ENCODE measurements at places on chromosomes 5 and 9.
A peak's percentile ranks its signal among the peaks of the same experiment; 100 is the strongest.

DNA sequence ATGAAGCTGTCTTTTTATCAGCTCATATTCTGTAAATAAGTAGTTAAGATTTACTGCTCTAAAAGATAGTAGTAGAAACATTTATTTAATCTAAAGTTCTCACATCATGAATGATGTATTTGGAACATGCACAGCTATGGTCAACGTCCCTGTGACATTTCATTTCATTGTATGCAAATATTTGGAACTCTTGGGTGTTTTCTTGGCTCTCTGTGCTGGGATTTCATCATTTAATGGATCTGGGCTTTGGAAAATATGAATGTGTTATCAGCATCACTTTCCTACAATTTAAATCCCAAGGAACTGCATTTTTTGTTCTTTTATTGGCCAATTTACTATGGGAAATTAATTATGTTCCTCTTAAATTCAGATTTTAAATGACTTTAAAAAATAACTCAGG, 462.9 kb downstream of the SEMA5A start:
- DNase-seq = no peak

GRCh38 chr9:94909965-94910730, 183.6 kb downstream of the AOPEP start:
- DNase-seq = no peak

DNA sequence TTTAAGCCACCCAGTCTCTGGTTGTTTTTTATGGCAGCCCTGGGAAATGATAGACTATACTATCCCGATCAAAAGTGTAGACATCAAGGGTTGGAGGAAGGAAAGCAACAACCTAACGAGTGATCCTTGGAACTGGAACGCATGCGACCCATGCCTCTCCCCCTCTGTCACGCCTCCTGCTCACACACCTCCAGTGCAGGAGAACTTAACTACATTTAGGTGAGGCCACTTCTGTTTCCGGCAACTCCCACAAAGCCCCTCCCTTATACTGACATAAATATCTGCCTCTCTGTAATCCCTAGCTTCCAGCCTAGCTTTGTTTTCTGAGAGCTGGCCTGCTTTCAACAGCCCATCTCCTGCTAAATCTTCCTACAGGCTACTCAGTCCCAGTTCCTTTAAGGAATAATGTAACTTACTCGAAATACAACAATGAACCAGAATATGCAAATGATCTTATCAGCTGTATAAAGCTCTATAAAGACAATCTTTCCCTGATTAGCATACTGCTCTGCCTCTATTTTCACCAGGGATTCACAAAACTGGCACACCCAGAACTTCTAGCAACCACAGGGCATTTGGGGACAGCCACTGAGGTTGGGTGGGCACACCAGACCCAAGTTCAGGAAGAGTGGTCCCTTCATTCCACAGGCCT, 73.9 kb downstream of the GABBR2 start:
- DNase-seq = no peak

DNA sequence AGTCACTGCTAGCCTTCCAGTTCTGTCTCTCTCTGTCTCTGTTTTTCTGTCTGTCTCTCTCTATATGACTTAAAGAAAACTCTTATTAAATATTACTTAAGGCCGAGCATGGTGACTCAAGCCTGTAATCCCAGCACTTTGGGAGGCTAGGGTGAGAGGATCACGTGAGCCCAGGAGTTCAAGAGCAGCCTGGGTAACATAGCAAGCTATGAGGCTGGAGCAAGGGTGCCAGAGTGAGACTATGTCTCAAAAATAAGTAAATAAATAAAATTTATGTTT, 1.7 kb upstream of the GBGT1 start:
- DNase-seq = no peak

GRCh38 chr5:177526191-177526590, 9.4 kb upstream of the DDX41 start:
- DNase-seq = no peak

GRCh38 chr5:151234476-151235238, 10.8 kb upstream of the CCDC69 start:
- peak; percentile 51 for DNase-seq

GRCh38 chr5:180683220-180683922, 34.0 kb upstream of the FLT4 start:
- DNase-seq = no peak

GRCh38 chr5:138648841-138649240, 73.6 kb upstream of the HSPA9 start:
- no peak for DNase-seq

- no peak for DNase-seq
These were observed 410.4 kb upstream of the PTPRD start for GRCh38 chr9:11023201-11023600.

GRCh38 chr9:10706788-10707187, 94.0 kb upstream of the PTPRD start:
- no peak for DNase-seq

- DNase-seq = no peak
These were observed 552.3 kb downstream of the EFNA5 start for GRCh38 chr5:107118184-107119019.

DNA sequence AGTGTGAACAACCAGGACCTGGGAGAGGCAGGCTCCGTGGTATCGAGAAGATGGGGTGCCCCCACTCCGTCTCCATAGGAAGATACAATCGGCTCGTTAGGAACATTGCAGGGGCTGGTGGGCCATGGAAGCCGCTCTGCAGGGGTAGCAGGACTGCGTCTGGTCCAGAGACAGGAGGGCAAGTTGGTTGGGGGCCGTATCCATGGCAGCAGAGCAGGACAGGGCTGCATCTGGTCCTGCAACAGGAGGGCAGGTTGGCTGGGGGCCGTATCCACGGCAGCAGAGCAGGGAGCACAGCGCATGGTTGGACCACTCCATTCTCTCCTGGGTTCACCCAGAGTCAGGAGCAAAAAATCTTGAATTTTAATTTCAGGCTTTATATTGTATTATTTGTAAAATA, 98.2 kb downstream of the ANKRD33B start:
- no peak for DNase-seq

DNA sequence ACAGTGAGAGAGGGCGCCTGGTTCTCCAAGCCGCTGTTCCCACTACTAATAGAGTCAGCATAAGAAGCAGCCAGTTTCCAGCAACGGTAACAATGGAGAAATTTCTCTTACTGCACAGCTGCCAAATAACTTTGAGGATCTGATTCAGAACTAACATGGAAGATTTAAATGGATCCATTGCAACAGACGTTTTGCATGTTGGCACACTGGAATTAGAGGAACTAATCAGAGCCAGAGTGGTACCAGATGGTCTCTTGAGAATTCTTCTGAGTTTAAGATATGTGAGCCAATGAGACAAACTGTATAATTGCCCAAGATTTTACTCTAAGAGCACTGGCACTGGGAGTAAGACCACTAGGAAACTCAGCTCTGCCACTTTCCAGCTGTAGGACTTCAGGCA, 186.5 kb downstream of the EFNA5 start:
- DNase-seq = no peak

- DNase-seq = peak; percentile 71
These were observed 583.4 kb downstream of the ACTL7B start for GRCh38 chr9:108272349-108272899.

DNA sequence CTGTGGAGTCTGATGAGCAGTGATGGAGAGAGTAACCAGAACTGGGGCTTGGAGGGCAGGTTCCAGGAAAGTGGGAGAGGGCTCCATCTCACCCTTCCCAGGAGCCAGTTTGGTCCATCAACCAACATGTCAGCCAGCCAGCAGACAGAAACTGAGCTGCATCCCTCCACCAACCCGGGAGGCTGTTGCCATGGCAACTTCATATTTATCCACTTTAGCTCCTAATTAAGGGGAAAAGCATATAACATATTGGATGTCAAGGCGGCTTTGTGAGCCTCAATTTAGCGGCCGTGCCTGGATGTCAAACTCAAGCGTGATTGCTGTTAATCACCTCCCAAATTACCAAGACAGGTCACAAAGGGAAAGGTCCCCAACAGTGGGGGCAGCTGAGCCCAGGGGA, 81.5 kb upstream of the ARAP3 start:
- no peak for DNase-seq

- DNase-seq = no peak
These were observed 121.8 kb downstream of the SLF1 start for GRCh38 chr5:94740286-94740685.

- DNase-seq = no peak
These were observed 336.7 kb downstream of the FAM170A start for GRCh38 chr5:119966028-119966427.

- no peak for DNase-seq
These were observed 108.1 kb upstream of the FBXL7 start for GRCh38 chr5:15391704-15392397.

DNA sequence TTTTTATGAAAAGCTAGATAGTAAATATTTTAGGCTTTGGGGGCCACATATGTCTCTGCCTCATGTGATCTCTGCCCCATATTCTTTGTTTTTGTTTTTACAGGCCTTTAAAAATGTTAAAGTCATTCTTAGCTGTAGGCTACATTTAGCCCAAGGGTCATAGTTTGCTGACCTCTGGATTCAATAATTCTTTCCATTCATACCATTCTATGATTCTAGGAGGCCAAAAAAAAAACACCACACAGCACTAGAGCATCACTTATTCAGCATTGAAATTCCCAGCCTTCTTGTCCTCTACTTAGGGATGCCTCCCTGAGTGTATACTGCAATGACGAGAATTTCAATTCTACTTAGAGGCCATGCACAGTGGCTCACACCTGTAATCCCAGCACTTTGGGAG, 17.0 kb downstream of the PTCD2 start:
- DNase-seq = no peak

DNA sequence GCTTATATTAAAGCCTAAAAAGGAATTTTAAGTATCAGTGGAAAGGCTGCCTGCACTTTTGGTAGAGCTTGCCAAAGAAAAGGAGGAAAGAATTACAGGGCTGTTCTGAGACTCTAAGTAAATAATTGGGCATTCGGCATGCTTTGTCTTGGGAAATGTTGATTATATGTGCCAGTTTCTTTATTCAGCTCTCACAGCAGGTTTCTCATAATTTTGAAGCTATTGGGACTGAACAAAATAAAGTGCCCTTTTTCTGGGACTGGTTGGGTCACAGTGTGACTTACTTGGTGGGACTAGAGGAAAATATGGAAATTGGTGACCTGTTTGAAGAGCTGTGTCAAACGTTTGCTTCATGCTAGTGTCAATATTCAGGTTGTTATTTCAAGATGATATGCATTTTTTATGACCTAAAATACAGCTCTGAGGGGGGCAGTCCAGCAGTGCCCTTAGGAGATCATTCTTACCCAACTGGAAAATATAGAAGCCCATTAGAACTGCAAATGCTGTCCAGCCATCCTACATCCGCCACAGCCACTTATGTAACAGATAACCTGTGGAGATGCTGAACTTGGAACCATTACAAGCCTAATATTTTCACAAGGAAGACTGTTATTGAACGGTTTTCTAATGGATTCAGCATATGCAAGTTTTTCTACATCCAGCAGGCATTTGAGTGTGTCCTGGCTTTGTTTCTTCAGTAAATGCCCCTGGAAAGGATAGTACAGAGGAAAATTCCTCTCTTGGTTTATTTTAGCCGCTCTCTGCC, 122.4 kb downstream of the SNCAIP start:
- no peak for DNase-seq

DNA sequence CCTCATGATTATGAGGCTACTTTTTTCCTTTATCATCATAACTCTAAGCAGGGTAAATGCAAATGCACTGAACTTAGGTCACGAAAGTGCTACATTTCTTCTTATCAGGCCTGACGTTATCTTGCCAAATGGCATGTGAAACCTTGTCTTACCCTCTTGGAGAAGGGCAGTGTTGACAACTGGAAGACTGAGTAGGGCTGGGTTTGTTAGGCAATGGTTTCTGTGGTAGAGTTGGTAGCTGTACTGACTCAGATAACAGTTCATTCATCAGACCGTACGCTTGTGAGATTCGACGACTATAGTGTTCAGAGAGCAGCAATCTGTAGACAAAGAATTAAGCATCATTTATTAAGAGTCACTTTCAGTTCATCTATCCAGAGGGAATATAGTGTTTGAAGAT, 127.7 kb downstream of the CPLANE1 start:
- no peak for DNase-seq

GRCh38 chr5:32319392-32319791, 6.7 kb upstream of the MTMR12 start:
- no peak for DNase-seq

DNA sequence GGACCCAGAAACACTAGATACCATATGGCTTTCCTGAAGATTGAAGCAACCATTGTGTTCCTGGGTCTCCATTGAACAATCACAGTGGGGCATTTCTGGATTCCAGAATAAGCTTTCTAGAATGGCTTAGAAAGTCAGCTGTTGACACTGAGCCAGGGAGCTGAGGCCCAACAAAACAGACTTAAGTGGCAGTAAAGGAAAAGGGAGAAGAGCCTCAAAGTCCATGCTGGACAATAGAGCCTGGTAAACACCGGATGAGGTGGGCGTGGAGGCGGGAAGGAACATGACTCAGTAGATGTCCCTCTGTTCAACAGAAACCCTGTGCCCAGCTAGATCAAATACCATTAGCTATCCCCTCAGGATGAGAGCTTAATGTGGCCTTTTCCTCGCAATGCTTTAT, 14.8 kb downstream of the SPARC start:
- DNase-seq = no peak

GRCh38 chr5:171688696-171689495, 96.7 kb upstream of the SMIM23 start:
- DNase-seq = no peak

GRCh38 chr5:8840237-8840636, 705.6 kb downstream of the SEMA5A start:
- DNase-seq = no peak

- DNase-seq = no peak
These were observed 607.6 kb downstream of the PTPRD start for GRCh38 chr9:10005206-10005605.

DNA sequence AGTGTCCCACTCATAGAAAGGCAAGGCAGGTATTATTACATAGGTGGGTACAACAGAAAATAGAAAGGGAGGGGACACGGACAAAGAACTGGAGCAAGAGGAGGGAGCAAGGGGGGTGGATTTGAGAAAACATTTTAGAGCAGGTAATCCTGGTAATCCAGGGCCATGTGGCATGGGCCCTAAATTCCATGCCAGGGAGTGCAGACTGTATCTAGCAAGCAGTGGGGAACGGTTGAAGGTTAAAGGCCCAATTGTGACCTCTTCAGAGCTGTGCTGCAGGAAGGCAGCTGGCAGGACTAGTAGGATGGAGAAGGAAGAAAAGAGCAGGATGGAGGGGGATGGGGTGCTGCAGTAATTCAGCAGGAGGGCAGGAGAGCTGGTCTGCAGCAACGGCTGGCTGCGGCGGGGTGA, 75.2 kb downstream of the PDE6A start:
- DNase-seq = no peak

DNA sequence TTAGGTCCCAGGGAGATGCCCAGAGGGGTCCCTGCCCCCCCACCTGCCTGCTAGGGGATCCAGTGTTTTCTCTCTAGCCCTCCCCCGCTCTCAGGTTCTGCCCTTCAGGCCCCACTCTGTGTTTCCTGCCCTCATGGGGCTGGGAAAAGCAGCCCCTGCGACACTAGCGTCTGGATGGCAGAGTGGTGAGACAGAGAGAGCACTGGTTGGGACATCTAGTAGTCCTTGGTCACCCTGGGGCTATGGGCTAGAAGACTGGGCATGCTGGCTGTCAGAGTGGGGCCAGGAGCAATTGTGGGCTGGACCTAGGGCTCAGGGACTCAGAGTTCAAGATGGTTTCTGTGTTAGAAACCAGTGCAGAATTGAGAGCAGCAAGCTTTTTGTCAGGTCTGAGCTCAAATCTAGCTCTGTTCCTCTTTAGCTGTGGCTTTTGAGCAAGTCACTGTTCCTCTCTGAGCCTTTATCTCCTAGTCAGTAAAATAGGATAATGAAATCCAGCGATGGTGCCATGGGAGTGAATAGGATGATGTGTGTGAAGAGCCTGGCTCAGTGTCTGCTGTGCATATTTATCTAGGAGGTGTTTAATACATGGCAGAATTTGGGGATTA, 39.0 kb downstream of the RGS3 start:
- DNase-seq = no peak

- DNase-seq = no peak
These were observed 50.5 kb upstream of the COL5A1 start for GRCh38 chr9:134591082-134591571.
